ENCODE measurements at places on chromosomes 5 and 9.

- DNase-seq, result no peak
Measured at GRCh38 chr5:60492958-60493357, 207.0 kb downstream of the DEPDC1B start.

- no peak for DNase-seq
Measured at GRCh38 chr5:6372251-6373080, 5.9 kb downstream of the MED10 start.

GRCh38 chr5:157610990-157611389 lies 35.4 kb upstream of the ADAM19 start:
- no peak for DNase-seq

- DNase-seq, result no peak
Measured at GRCh38 chr5:135649435-135649834, 70.6 kb upstream of the CXCL14 start.

GRCh38 chr5:37889612-37890317 lies 49.9 kb upstream of the GDNF start:
- DNase-seq, result no peak

DNA sequence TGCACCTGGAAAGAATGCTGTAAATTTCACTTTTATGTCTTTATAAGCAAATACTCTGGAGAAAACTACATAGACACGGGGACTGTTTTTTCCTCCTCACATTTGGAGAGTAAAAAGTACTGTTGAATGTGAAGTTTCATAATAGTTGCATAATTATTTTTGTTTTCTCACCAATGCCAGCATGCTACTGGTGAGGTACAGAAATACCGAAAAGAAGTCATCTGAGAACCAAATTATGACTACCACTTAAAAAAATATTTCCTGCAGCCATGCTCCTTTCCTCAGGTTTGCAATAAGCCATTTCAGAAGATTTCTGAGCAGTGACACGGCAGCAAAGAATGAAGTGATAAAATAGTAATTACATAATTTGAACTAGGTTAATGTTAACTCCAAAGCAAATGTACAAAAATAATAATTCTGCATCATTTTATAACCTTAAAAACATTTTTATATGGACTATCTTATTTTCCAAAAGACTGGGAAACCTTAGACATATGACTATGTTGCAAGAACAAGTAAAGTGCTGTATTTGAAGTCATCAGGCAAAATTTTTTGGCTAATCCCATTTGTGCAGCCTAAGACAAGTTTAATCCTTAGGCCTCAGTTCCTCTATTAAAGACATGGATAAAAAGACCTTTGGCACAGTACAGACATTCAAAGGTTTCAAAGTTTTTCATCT lies 144.7 kb downstream of the PCSK1 start:
- DNase-seq, result no peak

GRCh38 chr5:1801967-1802295 lies 724 bp downstream of the NDUFS6 start:
- DNase-seq, result no peak

DNA sequence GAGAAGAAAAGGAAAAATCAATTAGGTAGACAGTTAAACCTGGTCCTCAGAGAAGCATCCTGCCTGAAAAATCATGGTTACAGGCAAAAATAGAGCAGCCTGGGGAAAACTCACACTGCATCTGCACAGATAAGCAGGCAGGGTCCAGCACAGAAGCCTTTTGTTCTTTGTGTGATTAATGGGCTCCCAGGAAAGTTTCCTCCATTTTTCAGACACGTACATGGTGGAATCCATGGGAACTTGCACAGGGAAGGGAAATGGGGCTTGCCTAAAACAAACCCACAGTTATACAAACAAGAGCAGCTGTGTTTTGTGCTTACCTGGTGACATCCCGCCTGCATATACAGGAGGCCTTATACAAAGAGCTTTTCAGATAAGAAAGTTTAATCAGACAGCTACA lies 243.9 kb upstream of the ATP10B start:
- no peak for DNase-seq

DNA sequence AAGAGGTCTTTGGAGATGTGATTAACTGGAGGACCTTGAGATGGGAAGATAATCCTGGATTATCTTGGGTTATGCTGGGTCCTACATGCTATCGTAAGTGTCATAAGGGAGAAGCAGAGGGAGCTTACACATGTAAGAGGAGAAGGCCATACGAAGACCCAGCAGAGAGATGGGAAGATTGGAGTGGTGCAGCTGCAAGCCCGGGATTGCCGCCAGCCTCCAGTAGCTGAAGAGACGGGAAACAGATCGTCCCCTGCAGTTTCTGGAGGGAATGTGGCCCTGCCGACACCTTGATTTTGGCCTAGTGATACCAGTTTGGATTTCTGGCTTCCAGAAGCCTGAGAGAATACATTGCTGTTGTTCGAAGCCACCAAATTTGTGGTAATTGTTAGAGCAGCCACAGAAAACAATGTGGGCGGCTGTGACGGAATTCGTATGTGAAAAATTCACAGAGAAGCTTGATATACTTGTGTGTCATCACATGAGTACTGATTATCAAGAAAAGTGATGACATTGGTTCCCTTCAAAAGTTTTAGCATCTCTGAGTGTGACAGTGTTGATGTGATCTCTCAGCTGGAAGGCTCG lies 86.9 kb downstream of the CYFIP2 start:
- DNase-seq, result no peak

GRCh38 chr9:94736759-94737158 lies 10.3 kb downstream of the AOPEP start:
- DNase-seq, result no peak

- no peak for DNase-seq
Measured at GRCh38 chr5:135832941-135833920, 1.2 kb upstream of the SLC25A48 start.

DNA sequence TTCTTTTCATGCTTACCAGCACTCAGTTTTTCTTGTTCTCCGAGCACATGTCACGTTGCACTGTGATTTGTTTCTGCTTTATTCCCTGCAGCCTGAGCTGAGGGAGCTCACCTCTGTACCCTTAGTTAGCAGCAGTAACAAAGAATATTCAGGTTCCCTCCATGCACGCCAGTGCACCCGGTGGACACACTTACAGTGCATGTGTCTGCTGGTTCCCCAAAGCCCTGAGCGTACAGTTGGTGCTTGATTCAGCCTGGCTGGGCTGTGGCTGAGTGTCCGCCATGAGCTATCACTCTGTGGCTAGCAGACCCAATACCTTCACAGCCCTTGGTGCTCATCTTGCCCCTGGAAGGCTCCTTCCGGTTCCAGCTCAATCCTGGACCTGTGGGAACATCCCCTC lies 93.5 kb downstream of the MVB12B start:
- DNase-seq, result no peak

DNA sequence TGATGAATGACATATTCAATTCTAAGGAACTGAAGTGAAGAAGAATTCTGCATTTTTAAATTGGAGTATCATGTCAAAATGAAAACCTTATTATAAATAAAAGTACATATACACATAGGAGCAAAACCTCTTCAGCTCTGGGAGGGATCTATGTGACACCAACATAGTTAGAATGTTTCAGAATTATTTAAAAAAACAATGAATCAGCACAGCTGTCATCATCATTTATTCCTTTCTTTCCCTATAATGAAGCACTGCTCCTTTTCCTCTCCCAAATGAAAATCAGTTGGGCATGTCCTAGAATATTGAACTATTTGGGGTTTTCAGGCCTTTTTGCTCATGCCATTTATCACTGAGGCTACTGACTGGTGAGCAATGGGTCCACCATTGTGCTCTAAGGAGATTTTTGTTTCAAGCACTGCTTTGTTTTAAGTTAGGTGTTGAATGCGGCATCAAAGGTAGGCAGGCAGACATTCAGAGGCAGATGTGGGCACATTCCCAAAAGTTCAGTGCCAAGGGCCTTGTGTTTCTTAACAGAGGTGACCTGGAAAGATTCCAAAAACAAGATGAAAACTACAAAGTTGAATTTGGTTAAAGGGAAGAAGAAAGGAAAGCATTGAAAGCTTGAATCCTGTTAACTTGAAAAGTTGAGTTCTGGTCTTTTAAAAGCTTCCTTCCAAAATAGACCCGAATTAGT lies 126.4 kb upstream of the ADAMTSL1 start:
- DNase-seq, result no peak

- DNase-seq, result no peak
Measured at GRCh38 chr9:136566901-136567300, 21.1 kb upstream of the NOTCH1 start.

Data from T-helper 9 cell (primary cell).